ENCODE measurements at places on chromosomes 3 and 15.

DNA sequence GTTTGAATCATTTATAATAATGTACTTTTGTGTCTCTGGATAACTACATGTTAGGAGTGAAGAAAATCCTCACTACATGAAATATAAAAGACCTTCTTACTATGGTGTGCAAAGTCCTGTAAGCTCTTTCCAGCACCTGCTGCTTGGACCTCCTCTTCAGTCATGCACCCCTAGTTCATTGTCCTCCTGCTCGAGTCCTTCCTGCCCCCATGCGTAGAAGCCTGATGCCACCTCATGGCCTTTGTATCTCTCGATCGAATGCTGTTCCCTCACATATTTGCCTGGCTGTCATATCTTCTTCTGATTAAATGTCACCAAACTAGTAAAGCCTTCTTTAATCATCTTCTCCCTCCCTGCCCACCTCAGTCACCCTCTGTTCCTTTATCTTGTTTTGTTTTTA lies 49.9 kb upstream of the SUCLG2 start:
- DNase-seq, result no peak

DNA sequence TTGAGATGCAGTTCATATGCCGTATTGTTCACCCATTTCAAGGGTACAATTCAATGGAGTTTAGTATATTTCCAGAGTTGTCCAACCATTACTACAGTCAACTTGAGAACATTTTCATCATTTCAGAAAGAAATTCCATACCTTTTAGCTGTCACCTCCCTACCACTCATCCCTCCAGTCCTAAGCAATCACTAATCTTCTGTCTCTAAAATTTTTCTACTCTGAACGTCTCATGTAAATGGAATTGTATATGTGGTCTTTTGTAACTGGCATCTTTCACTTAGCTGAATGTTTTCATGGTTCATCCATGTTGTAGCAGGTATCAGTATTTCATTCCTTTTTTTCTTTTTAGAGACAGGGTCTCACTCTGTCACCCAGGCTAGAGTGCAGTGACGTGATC lies 51.1 kb downstream of the CMTM7 start:
- no peak for DNase-seq

- DNase-seq, result no peak
These were observed 47.9 kb downstream of the CDCP1 start for GRCh38 chr3:45098310-45098709.

GRCh38 chr15:63050731-63051155 lies 8.2 kb downstream of the TPM1 start:
- no peak for DNase-seq

DNA sequence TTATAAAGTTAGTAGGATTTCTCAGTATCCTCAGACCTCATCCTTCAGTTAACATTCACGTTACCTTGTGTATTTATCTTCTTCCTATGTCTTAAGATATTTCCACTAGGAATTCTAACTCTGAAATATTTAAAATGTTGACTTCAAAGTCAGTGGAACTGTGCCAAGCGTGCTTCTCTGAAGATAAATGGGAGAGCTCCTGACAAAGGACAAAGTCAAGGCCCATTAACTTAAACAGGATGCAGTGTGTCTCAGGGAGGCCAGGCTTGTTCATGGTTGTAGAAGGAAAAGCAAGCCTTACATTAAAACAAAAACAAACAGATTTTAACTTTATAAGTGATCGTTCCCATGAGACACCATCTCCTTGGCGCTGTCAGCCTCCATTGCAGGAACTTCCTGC lies 41.5 kb downstream of the ABHD17C start:
- no peak for DNase-seq

DNA sequence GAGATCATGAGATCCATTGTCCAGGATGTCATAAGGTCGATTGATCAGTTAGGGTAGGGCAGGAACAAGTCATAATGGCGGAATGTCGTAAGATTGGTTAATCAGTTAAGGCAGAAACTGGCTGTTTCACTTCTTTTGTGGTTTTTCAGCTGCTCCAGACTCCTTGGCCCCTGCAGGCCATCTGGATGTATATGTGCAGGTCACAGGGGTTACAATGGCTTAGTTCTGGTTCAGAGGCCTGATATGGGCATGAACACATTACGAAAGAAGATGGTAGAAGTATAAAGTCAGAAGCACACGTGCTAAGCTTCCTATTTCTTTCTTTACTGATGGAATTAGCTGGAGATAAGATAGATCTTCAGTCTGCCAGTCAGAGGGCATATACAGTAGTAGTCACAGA lies 315.4 kb upstream of the LRRC3B start:
- DNase-seq, result no peak

GRCh38 chr3:78712270-78712669 lies 1055.5 kb downstream of the ROBO1 start:
- no peak for DNase-seq

- peak; percentile 9 for DNase-seq
These were observed 928 bp downstream of the ANKRD34C start for GRCh38 chr15:79283252-79284048.

DNA sequence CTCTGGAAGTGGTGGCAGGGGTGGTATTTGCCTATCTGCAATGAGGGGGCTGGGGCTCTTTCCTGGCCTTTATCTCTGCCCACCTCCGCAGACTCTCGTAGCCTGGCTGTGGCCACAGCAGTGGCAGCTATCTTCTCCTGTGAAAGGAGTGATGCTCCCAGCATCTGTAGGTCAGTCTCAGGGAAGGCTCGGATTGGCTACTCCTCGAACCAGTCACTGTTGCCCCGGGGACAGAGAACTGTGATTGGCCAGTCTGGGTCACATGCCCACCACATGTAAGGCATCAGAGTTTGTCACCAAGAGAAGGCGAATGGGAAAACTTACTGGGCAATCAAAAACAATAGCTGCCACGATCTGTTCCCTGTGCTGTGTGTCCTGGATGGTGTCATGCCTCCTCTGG lies 30.1 kb upstream of the FGD5 start:
- no peak for DNase-seq

- no peak for DNase-seq
These were observed 54.7 kb downstream of the RPL39L start for GRCh38 chr3:187084580-187084979.

DNA sequence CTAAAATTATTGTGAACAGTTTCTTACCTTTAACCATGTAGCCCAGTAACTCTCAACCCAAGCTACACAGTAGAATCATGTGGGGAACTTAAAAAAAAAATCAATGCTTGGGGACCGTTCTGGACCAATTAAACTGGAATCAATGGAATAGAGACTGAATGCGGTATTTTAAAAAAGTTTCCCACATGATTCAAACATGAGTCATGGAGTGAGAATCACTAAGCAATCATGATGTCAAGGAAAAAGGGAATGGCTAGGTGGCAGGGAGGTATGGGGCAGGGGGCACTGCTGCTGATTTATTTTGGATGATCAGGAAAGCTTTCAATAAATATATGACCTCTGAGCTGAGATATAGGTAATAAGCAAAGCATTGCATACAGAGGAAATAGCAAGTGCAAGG lies 250.5 kb upstream of the RORA start:
- DNase-seq, result no peak

DNA sequence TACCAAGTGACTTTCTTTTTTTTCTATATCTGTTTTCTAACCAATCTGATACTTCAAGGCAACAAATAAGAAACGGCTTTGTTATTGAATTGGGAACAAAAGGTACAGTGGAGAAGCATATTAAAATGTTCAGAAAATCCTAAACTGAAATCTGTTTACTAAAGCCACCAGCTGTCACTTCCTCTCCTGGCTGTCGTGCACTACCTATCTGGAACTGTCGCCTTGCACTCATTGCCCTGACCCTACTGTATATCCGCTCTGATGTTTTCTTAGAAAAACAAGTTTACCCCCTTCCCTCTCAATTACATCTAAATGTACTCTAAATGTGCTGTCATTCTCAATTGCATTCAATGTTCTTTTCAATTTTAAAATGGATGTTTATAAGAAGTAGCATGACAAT lies 439.8 kb upstream of the ARRDC4 start:
- DNase-seq, result no peak

- peak; percentile 8 for DNase-seq
These were observed 31.5 kb upstream of the MLF1 start for GRCh38 chr3:158539414-158540014.

GRCh38 chr3:1971780-1972179 lies 126.9 kb upstream of the CNTN4 start:
- no peak for DNase-seq

GRCh38 chr3:7518026-7518425 lies 657.1 kb downstream of the GRM7 start:
- DNase-seq, result no peak

DNA sequence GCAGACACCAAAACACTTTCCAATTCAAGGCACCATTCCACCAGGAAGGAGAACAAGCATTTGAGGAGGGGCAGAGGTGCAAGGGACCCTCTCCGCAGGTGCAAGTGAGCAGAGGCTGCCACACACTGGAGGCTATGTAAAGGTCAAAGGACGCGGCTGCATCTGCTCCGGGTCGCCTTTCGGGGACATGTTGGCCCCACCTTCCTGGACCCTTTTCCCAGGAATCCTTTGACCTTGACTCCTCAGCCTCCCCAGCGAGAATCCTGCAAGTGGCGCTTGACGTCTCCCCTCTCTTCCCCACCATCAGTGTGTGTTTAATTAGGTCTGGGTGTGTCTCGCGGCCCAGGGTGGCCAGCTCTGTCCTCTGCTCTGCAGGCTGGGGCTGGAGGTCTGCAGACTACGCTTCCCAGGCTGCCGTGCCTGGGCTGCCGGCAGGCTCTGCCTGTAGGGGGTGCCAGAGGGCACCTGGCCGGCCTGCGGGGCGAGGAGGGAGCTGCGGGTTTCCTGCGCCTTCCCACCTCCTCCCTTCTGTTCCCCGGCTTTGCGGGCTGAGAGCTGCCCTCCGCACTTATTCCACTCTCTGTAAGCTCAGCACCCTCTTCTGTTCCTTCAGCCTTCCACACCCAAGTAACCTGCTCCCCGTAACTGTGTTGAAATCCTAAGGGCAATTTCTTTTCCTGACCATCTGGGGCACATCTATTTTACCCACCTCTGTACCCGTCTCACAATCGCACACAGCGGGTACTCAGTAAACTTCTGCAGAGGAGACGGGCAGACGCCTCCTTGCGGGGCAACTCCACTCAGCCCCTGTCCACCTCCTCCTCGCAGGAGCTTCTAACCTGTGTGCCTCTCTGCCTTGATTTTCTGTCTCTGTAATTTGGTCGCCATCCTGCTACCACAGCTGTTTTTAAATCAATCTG lies 129.8 kb downstream of the NSMCE3 start:
- peak; percentile 13 for DNase-seq

DNA sequence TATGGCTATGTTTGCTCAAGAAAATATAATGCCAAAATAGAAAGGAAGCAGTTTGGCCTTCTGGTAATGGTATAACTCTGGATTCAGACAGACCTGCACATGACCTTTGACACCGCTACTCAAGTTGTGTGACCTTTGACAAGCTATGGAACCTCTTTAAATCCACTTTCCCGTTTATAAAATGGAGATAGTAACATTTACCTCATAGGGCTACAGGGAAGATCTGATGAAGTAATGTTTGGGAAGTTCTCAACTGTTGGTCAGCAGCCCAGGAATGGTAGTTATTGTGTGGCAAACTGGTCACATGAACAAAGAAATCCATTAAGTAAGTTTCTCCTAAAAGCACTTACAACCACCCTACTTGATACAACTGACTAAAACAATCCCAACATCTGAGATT lies 95.1 kb upstream of the PHLDB2 start:
- no peak for DNase-seq

DNA sequence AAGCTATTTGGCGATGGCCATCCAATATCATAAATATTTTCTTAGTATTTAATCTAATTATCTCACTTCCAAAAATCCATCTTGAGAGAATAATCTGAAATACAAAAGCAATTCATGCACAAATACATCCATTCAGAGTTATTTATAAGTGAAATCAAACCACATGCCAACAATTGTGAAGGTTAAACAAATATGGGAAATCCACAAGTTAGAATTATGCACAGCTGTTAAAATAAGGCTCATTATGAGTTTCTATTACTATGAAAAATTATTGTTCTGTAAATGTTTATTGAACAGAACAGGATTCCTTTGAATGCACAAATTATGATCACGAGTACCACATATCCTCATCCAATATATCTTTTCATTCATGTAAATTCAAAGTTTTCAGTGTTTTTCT lies 267.7 kb downstream of the PLOD2 start:
- DNase-seq, result no peak

DNA sequence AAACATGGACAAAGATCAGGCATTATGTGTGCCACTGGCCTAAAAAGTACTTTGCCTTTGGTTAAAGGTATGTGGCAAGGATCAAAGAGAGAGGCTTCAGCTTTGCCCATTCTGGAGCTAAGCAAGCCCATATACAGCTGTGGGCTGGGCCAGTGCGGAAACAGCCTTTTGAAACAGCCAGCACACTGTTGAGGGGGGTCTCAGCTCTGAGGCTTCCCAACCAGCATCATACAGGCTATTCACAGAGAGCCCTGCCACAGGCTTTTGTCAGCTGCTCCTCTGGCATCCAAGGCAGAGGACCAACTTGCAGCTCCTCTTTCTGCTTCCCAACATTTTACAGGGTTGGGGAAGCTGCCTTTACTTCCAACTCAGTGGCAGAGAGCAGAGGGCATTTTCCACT lies 63.2 kb upstream of the FOXB1 start:
- no peak for DNase-seq

DNA sequence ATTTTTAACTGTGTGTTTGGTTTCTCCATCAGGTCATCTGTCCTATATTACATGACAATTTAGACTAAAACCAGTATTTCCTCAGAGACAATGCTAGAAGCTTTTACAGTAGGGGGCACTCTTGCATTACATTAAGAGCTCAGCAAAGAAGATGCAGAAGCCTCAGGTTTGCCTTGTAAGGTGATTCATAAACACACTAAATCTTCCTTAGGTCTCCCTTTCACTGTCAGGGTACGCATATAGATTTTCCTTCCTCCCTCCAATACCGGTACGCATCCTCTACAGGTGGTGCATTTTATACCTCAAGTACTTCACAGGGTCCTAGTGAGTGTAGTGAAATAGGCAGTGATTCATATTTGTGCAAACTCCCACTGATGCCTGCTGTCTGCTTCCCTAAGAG lies 46.5 kb downstream of the CD86 start:
- no peak for DNase-seq

GRCh38 chr3:84904816-84905555 lies 53.8 kb upstream of the CADM2 start:
- DNase-seq, result no peak

DNA sequence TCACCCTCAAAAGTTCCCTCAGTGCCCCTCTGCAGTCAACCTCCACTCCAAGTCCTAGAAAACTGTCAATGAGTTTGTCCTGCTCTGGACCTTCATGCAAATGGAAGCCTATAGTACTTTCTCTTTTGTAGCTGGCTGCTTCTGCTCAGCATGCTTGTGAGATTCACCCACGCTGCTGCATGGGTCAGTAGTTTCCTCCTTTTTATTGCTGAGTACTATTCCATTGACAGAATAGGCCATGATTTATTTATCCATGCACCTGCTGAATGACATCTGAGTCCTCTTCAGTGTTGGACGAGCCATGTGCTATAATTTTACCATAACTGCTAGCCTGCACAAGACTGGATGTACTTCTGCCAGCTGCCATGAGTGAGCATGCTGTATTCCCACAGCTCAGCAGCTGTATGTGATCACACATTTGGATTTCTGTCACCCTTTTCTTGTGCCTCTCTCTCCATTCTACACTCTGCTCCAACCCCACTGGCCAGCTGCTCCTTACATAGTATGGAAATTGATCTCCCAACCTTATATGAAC lies 26.3 kb downstream of the CDCP1 start:
- no peak for DNase-seq

- no peak for DNase-seq
These were observed 44.2 kb upstream of the ZBTB38 start for GRCh38 chr3:141323936-141324704.
